ENCODE measurements at places on chromosomes 12 and 14.

GRCh38 chr14:106346534-106347290, 820.3 kb downstream of the TMEM121 start:
- DNase-seq: no peak

DNA sequence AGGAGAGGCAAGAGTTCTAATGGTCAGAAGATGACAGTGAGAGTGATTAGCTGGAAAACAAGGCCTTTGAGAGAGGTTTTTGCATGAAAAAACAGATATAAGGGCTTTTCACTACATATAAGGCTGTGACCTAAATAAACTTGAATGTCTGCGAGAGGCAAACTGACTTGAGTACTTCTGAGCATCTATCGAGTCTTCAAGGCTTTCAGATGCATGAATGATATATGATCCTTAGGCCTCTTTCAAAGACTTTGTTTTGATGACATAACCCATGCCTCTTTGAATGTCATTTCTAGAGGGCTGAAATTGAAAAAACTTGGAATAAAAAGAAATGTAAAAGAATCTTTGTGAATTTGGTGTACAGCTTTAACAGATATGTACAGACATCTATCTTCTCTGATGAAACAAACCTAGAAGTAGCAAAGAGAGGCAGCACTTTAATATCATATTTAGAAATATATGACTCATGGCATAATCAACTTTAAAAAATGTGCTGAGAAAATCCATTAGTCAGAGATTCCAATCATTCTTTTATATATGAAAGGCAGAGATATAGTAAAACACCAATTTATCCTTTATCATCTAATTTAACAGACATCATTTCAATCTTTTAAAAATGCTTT, 72.6 kb downstream of the PPM1H start:
- no peak for DNase-seq

GRCh38 chr14:89551432-89551831, 134.4 kb upstream of the FOXN3 start:
- DNase-seq: no peak

GRCh38 chr12:124923905-124924734, 9.7 kb upstream of the UBC start:
- no peak for DNase-seq

DNA sequence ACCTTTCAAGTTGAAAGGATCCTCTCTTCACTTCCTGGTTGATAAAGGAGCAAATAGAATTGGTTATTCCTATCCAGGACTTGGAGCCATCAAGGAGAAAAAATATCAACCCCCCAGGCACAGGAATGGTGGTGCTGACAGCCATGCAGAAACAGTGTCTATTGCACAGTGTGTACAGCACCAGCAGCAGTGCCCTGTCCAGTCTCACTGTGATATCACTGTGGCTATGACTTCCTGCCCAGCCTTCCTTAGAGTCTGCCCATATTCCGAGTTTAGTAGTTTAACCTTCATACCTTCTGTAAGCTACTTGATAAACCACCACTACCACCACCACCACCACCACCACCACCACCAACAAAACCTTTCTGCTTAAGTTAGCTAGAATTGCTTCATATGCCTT, 45.1 kb upstream of the FERMT2 start:
- DNase-seq: no peak

GRCh38 chr14:34423445-34423844, 38.6 kb downstream of the SPTSSA start:
- no peak for DNase-seq

- no peak for DNase-seq
Observed at GRCh38 chr14:72513965-72514659, 379.8 kb downstream of the DPF3 start.

- no peak for DNase-seq
Observed at GRCh38 chr12:46839232-46839631, 13.4 kb upstream of the SLC38A4 start.

GRCh38 chr14:70919774-70920173, 12.5 kb downstream of the PCNX1 start:
- DNase-seq: no peak

- no peak for DNase-seq
Observed at GRCh38 chr14:23548351-23549318, 2.9 kb downstream of the ZFHX2 start.

DNA sequence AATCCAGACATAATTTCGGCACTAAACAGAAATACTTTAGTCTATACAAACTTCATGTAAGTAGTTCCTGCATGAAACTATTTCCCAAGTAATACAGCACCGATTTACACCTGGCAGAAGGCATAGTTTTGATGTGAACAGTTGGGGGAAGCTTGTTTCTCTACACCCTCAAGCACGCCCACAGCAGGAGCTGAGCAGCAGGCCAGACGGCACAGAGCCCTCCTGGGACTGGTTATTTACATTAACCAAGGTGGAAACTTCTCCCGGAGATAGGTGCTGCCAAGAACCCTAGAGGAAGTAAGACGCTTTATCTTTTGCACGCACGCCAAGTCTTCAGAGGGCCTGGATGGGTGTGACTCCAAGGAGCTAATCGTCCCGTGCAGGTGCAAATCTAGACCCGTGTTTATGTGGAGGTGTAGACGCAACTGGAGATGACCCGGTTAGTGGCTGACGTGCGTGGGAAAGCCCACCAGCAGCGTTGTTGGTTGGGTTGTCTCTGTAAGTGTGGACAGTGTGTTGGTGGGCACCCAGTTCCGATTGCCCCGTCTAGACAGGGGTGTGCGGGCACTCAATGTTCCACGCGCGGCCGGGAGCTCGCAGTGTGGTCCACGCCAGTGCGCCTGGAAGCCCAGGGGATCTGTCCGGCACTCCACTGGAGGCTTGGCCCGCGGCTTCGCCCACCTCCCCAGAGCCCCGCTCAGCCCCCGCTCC, 767 bp upstream of the TCP11L2 start:
- peak; percentile 25 for DNase-seq

- no peak for DNase-seq
Observed at GRCh38 chr14:76773188-76773885, 12.1 kb downstream of the VASH1 start.

DNA sequence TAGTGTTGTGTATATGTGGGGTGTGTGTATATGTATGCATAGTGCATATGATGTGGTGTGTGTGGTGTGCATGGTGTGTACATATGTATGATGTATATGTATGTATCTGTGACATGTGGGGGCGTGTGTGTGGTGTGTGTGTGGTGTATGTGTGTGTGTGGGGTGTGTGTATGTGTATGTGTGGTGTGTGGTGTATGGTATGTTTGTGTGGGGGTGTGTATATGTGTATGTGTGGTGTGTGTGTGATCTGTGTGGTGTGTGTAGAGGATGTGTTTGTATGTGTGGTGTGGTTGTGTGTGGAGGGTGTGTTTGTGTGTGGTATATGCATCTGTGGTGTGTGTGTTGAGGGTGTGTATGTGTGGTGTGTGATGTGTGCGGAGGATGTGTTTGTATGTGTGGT, 61.6 kb downstream of the CLMN start:
- no peak for DNase-seq

GRCh38 chr12:124759841-124760503, 103.7 kb downstream of the SCARB1 start:
- no peak for DNase-seq

GRCh38 chr14:105173901-105174894, 5.6 kb upstream of the JAG2 start:
- no peak for DNase-seq

DNA sequence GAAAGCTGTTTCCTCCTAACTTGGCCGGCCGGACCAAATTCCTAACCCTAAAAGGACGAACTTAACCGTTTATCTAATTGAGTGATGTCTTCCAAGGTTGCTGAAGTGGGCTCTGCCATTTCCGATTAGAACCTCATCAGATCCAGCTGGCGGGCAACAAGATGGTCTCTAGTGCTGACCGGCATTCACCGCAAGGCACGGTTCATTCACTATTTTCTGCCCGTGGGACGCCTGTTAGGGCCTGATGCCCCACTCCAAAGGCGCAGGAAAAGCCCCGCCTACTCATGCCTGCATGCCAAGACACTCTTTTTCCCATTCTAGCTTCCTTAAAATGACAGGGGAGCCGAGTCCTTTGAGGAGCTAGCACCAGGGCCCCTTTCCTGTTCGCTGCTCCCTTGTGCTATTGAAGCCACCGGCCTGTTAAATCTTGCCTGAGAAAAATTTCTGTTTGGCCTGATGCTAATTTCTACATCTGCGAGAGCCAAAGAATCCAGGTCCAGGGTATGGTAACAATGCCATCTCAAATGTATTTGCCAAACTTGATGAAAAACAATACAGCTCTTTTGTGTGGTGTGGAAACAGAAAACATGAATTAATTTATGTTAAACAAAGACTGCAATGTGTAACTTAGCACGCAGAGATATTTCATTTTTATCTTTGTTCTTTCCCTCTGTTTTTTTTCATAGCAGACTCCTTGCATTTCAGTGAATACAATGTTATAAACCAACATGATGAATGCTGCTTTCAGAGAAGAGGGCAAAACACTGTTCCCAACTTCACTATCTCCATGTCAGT, 1071.2 kb upstream of the USP15 start:
- DNase-seq: no peak

- DNase-seq: no peak
Observed at GRCh38 chr14:74190927-74191575, 48.2 kb upstream of the VSX2 start.

DNA sequence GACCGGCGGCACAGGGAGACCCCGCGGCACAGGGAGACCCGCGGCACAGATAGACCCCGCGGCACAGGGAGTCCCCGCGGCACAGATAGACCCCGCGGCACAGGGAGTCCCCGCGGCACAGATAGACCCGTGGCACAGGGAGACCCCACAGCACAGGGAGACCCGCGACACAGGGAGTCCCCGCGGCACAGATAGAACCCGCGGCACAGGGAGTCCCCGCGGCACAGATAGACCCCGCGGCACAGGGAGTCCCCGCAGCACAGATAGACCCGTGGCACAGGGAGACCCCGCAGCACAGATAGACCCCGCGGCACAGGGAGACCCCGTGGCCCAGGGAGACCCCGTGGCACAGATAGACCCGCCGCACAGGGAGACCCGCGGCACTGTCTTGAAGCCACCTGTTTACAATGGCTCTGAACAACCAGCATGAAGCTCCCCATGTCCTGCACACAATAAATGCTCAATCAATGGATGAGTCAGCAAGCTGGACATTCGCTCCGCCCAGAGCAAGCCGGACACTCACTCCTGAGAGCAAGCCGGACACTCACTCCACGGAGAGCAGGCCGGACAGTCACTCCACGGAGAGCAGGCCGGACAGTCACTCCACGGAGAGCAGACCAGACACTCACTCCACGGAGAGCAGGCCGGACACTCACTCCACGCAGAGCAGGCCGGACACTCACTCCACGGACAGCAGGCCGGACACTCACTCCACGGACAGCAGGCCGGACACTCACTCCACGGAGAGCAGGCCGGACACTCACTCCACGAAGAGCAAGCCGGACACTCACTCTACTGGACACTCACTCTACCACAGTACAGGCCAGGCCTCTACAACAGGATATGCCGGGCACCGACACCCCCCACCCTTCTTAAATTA, 121.9 kb downstream of the RFLNA start:
- no peak for DNase-seq

- no peak for DNase-seq
Observed at GRCh38 chr12:66065150-66065549, 65.4 kb downstream of the LLPH start.

DNA sequence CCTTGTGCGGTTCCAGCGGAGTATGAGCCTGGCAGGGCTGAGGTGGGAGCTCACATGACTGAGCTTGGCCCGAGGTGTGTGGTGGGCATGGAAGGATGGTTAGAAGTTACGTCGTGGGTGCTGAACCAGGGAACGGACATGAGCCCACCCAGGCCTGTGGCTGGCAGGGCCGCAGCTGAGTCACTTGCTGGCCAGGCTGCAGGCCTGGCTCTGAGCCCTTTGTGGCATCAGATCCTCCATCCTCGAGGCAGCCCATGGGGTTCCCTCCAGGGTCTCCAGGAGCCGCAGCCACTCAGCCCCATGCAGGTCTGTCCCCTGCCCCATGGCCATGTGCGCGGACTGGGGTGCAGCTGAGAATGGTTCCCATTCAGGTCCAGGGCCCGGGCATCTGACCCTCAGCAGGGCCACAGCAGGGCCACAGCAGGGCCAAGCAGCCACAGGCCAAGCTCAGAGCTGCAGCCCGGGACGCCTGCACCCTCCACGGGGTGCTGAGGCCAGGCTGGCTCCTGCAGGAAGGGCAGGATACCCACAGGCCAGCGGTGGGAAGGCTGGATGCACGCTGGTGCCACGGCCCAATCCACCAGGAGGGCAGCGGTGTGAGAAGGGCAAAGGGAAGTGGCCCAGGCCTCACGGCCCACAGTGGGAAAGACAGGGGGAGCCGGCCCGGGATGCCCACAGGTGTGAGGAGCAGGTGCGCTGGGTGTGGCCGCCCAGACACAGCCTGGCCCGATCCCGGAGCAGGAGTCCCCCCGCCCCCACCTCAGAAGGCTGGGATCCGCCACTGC, 26.3 kb upstream of the ULK1 start:
- no peak for DNase-seq

DNA sequence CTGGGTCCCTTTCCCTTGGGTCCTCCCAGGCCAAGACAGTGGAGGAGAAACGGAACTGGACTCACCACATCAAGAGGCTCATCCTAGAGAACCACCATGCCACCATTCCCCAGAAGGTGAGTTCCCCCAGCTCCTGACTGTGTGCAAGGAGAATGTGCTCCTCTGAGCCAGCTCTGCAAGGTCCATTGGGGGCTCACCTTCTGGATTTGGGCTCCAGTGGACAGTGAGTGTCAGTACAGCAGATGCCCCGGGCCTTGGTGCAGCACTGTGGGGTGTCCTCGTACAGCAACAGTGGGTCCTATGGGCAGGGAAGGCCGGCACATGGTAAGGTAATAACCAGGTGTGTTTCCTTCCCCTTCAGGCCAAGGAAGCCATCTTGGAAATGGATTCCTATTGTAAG, 27.8 kb downstream of the PLEKHG3 start:
- no peak for DNase-seq

DNA sequence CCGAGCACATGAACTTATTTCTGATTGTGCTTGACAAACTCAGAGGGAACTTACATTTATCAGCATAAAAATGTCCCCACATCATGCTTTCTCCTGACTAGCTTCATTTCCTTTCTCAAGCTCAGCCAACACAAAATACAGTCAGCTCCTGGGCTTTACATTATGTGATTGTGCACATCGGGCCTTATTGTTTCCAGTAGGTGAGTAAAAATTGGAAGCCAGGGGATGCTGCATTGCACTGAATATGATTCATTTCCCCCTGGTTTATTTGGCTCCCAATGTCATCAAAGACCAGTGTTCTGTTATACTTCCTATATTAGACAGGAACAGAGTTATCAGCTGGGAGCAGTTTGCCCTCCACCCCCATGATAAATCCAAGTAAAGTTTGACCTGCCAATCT, 521.8 kb downstream of the RMST start:
- no peak for DNase-seq

- DNase-seq: peak; percentile 10
Observed at GRCh38 chr12:106919910-106920544, 35.7 kb upstream of the TMEM263 start.

Data from NCI-H187 (cell line).